Upper lobe of left lung (tissue), 6 donors: ENCODE measurements at places on chromosomes 3 and 15.

DNA sequence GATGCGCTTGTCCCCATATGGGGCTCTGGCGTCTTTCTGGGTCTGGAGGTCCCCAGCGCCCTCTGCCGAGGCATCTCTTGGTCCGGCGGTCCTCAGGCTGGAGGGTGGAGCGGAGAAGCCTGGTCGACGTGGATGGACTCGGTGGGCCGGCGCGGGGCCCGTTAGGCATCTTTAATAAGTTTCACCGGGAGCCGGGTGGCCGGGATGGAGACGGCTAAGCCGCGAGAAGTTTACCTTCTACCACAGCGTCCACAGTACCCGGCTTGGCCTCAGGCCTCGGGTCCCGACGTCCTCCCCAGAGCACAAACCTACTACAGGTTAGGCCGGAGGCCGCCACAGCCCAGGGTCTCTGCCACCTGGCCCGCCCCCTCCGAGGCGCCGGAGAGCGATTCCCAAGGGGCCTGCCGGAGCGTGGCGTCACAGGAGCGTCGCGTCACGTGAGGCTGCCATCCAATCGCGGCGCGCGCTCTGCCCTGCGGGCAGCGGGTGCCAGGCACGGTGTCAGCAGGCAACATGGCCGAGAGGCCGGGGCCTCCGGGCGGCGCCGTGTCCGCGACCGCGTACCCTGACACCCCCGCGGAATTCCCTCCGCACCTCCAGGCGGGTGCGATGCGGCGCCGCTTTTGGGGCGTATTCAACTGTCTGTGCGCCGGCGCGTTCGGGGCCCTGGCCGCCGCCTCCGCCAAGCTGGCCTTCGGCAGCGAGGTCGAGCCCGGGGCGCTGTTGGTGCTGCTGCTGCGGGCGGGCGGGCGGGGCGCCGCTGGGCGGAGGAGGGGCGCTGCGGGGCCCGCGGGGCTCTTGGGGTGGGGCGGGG lies at the start of gene TMEM42:
Gene TMEM42, plus strand, starts transcription at position 501 of the 814 bp plus-strand sequence. Its CDS starts 13 bp downstream, at position 514.
- peak; percentile 99 for DNase-seq

- DNase-seq: no peak
Measured at GRCh38 chr3:72299321-72299802, 514.4 kb upstream of the PROK2 start.

- no peak for DNase-seq
Measured at GRCh38 chr3:36210840-36211651, 169.3 kb upstream of the STAC start.

DNA sequence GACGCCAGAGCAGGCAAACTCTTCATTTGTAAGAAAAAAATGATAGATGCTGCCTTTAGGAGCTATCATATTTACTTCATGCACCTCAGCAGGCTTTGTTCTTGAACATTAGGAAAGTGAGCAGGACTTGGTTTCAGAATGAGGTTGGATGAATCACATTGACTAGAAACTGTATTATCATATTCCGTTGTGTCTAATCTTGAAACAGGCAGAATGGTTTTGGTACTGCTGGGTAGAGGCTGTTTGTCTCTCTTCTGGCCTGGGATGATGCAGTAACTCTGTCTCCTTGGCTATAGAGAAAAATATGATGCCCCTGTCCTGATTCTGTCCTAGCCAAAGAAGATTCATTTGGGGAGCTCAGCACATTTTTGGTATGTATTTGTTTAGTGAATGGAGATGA lies 344.2 kb upstream of the GRM7 start:
- no peak for DNase-seq

DNA sequence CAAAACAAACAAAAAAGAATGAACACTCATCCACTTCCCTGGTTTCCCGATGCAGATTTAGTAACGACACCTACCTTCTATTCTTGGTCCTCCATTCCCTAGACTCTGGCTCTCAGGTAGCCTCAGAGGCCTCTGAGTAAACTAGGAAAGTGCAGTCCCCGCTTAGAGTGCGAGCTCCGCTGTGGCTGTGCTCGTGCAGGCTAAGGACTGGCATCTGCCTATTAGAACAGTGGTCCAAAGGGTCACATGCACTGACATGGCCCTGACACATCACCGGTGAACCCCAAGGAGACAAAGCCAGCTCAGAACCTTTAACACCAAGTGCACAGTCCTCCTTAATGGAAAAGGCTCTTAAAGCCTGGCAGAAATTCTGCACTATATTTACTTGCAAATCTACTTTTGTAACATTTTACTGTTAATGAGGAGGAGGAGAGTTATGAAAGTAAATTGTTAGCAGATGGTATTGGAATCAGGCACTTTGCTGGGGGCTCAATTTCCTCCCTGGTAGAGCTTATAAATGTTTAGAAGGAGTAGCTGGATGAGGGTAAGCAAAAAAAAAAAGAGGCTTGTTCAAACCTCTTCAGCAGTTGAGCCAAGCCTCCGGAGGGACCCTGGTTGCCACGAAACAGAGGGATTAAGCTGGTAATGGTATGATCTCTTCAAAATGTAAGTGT lies 31.1 kb downstream of the VGLL4 start:
- no peak for DNase-seq

GRCh38 chr3:94176988-94177745 lies 114.3 kb downstream of the NSUN3 start:
- DNase-seq: no peak

- DNase-seq: no peak
Measured at GRCh38 chr3:131898346-131898745, 136.5 kb downstream of the CPNE4 start.

DNA sequence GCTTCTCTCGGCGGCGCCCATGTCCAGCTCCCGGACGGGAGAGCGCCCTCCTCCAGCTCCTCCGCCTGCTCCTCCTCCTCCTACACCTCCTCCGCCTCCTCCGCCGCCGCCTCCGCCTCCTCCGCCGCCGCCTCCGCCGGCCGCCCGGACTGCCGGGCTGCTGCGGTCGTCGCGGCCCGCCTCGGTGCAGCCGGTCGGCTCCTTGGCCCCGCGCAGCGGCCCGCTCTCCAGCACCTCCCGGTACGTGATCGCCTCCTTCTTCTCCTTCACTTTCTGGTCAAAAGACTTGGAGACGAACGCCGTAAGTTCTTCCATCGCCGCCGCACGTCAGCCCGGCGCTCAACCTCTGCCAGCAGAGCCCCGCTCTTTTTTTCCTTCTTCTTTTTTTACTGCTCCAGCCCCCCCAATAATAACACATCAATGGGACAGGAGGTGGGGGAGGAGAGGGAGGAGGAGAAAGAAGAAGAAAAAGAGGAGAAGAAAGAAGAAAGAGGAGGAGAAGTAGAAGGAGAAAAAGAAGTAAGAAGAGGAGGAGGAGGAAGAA lies 438 bp downstream of the SHOX2 start:
- peak; percentile 23 for DNase-seq

GRCh38 chr15:60396100-60396499 lies 1.7 kb downstream of the ANXA2 start:
- DNase-seq: no peak

- DNase-seq: no peak
Measured at GRCh38 chr15:62491642-62492041, 326.6 kb upstream of the C2CD4B start.

DNA sequence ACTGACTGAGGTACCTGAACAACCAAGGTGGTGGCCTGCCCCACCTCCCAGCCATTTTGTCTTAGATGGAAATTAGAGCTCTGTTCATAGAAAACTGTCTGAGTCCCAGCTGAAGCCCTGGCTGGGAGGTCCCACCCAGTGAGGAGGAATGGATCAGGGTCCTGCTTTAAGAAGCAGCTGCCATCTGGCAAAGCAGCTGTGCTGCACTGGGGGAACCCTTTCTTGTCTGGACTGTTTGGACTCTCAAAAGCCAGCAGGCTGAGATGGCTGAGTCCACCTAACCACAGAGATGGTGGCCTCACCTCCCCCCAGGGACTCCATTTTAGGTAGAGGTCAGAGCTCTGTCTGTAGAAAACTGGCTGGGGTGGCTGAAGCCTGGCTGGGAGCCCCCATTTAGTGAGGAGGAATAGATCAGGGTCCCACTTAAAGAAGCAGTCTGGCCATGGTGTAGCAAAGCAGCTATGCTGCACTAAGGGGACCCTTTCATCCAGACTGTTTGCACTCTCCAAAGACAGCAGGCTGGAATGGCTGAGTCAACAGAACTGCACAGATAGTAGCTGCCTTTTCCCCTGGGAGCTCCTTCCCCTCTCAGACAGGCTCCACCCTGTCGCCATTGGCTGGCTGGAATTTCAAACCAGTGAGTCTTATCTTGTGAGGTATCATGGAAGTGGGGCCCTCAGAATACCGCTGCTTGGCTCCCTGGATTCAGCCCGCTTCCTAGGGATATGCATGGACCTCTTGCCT lies 116.9 kb downstream of the EPHA6 start:
- DNase-seq: no peak

GRCh38 chr3:109195815-109196214 lies 59.3 kb downstream of the C3orf85 start:
- DNase-seq: no peak

- DNase-seq: no peak
Measured at GRCh38 chr15:35142578-35142977, 57.5 kb upstream of the NANOGP8 start.

- no peak for DNase-seq
Measured at GRCh38 chr3:121988146-121988545, 33.9 kb downstream of the ILDR1 start.
